ENCODE measurements at places on chromosomes 12 and 14.

- no peak for DNase-seq
- H3K4me1 ChIP-seq: peaks cover 8% of the 10 kb centered on the region
- no peaks in the 10 kb centered on the region for H3K36me3 ChIP-seq
- no peaks in the 10 kb centered on the region for H3K27me3 ChIP-seq
- H3K4me3 ChIP-seq: no peak overlapping the region
Measured at GRCh38 chr12:63955831-63956666, 111.5 kb downstream of the SRGAP1 start.

- peak overlapping the region; percentile 91 for H3K27ac ChIP-seq
- peak; percentile 58 for DNase-seq
- H3K36me3 ChIP-seq: peaks cover 23% of the 10 kb centered on the region
- peak overlapping the region; percentile 94 for H3K4me3 ChIP-seq
- H3K27me3 ChIP-seq: no peaks in the 10 kb centered on the region
Measured at GRCh38 chr12:89345830-89346740, 6.2 kb downstream of the DUSP6 start.

GRCh38 chr12:51921017-51921725 is 13.9 kb downstream of the ACVRL1 start:
- no peak overlapping the region for H3K27ac ChIP-seq
- DNase-seq: no peak
- H3K4me1 ChIP-seq: peaks cover 18% of the 10 kb centered on the region
- no peaks in the 10 kb centered on the region for H3K36me3 ChIP-seq
- peaks cover 3% of the 10 kb centered on the region for H3K27me3 ChIP-seq

- no peaks in the 10 kb centered on the region for H3K27me3 ChIP-seq
- no peak overlapping the region for H3K4me3 ChIP-seq
- H3K4me1 ChIP-seq: peaks cover 4% of the 10 kb centered on the region
- no peak overlapping the region for H3K27ac ChIP-seq
- no peak for DNase-seq
Measured at GRCh38 chr14:59317798-59318505, 129.5 kb downstream of the DAAM1 start.

GRCh38 chr14:104081261-104081835 is 4.2 kb upstream of the ASPG start:
- no peak overlapping the region for H3K4me3 ChIP-seq
- H3K27me3 ChIP-seq: peaks cover 23% of the 10 kb centered on the region
- no peak for DNase-seq

GRCh38 chr12:25824734-25825133 is 133.7 kb upstream of the RASSF8 start:
- no peak overlapping the region for H3K27ac ChIP-seq
- H3K4me3 ChIP-seq: no peak overlapping the region
- no peaks in the 10 kb centered on the region for H3K36me3 ChIP-seq
- DNase-seq: no peak

GRCh38 chr12:124407074-124407473 is 112.2 kb downstream of the RFLNA start:
- peaks cover 19% of the 10 kb centered on the region for H3K4me1 ChIP-seq
- DNase-seq: no peak
- no peak overlapping the region for H3K4me3 ChIP-seq
- H3K36me3 ChIP-seq: no peaks in the 10 kb centered on the region
- H3K27ac ChIP-seq: no peak overlapping the region
- H3K27me3 ChIP-seq: no peaks in the 10 kb centered on the region

DNA sequence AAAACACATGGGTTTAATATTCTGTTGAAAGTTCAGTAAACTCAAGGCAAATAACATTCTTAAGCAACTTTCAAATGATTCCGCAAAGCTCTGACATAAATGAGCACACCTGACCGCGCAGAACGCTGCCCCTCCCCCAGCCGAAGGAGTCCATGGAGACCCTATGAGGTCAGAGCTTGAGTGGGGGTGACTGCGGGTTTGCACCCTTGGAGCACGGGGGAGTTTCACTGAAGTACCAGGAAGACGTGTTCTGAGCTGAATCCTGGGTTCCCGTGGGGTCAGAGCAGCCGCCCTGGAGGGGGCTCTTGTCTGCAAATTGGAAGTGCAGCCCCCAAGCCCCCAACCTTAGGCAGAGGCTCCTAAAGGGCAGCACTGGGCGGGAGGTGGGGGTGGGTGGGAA is 324.1 kb upstream of the SFSWAP start:
- H3K4me1 ChIP-seq: peaks cover 15% of the 10 kb centered on the region
- H3K27ac ChIP-seq: peak overlapping the region; percentile 43
- H3K36me3 ChIP-seq: no peaks in the 10 kb centered on the region
- no peak overlapping the region for H3K4me3 ChIP-seq

- no peak for DNase-seq
- no peaks in the 10 kb centered on the region for H3K36me3 ChIP-seq
- no peak overlapping the region for H3K27ac ChIP-seq
- H3K4me3 ChIP-seq: no peak overlapping the region
Measured at GRCh38 chr14:80388980-80389711, 177.8 kb upstream of the DIO2 start.

All from neural crest cell (in vitro differentiated cells).